ENCODE measurements at places on chromosomes 12 and 14.

GRCh38 chr12:51662728-51663154, 71.7 kb downstream of the SCN8A start:
- no peak for DNase-seq

DNA sequence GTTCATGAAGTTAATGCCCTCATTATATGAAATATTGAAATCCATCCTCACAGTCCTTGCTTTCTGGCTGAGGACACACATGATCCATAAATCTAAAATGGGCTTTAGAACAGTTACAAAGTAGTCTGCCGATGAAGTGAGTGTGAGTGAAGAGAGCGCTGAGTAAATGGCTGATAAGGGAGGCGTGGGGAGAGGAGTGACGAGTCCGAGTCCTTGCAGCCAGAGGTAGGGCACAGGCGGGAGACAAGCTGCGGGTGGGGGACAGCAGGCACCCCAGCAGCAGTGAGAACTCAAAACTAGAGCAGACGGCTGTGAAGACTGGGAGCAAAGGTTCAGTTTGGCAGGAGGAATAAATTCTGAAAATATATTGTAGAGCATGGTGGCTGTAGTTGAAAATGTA, 140.1 kb upstream of the ATP2B1 start:
- DNase-seq, result no peak

GRCh38 chr14:22289570-22289969, 299.5 kb downstream of the DAD1 start:
- DNase-seq, result no peak

GRCh38 chr14:24463884-24464785, 21.6 kb upstream of the SDR39U1 start:
- no peak for DNase-seq

DNA sequence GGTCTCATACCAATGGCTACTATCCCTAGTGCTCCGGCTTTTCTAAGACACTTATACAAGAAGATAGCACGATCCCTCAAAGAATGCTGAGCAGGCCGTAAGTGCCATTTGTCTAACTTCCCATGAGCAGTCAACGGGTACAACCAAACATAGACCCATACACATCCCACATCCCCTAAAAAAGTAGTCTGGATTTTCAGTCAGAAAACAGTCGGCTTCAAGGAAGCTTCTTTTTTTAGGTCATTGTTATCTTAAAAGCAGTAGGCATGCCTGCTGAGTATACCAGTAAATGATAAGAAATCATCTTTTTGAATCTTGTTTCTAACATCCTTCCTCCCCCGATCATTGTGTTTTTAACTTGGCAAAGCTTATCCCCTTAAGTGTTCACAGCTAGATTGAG, 19.8 kb downstream of the OSBPL8 start:
- no peak for DNase-seq

GRCh38 chr14:93056840-93057585, 58.7 kb downstream of the ITPK1 start:
- no peak for DNase-seq

DNA sequence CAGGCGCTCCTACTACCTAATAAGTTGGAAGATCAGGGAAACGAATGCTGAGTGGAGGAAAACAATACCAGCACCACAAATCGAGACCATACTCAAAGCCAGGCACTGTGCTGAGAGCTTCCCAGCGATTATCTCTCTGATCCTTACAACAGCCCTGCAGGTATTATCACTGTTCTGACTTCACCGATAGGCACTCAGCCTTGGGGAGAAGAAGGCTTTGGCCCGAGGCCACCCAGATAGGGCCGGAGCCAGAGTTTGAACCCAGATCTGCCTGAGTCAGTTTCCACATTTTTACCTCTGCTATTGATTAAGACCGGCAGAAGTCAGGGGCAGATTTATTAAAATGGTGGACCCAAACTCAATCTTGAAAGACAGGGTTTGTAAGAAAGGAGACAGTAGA, 4.9 kb downstream of the SVOP start:
- DNase-seq, result no peak

- no peak for DNase-seq
Observed at GRCh38 chr14:70716958-70717357, 75.2 kb downstream of the TTC9 start.

DNA sequence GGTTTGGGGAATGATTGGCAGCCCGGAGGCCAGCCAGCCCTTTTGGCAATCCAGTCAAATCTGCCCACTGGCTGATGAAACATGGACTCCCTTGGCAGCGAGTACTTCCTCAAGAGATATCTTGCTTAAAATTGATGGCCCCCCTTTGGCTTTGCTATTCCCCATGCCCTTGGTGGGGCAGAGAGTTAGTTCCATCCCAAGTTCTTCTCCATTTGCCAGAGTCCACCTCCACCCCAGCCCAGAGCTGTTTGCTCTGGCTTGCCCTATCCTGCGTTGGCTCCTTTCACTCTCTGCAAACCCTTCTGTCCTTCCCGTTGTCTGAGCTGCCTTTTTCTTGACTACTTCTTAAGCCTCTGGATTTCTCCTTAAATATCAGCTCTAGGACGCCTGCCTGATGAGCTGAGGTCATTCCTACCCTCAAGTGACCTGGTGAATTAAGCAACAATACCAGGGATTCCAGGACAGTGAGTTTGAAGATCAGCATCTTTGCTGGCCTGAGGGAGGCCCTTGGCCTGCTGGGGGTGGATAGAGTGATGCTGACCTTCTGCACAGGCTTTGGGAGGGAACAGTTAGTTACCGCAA, 212.0 kb downstream of the CACNA1C start:
- DNase-seq, result no peak

- DNase-seq, result peak; percentile 13
Observed at GRCh38 chr14:66070542-66071319, 415.4 kb upstream of the CCDC196 start.

GRCh38 chr12:87836190-87836589, 193.0 kb downstream of the C12orf50 start:
- DNase-seq, result no peak

DNA sequence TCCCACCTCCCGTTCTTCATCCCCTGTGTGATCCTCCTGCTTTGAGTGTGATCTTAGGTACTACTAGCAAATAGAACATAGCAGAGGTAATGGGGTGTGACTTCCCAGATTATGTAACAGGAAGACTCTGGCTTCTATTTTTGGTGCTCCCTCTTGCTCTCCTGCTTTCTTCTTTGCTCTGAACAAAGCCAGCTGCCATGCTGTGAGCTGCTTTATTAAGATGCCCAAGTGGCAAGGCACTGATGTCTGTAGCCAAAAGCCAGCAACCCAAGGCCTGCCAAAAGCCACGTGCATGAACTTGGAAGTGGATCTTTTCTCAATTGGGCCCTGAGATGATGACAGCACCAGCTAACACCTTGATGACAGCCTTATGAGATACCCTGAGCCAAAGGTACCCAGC, 5.8 kb upstream of the MFAP5 start:
- DNase-seq, result no peak

DNA sequence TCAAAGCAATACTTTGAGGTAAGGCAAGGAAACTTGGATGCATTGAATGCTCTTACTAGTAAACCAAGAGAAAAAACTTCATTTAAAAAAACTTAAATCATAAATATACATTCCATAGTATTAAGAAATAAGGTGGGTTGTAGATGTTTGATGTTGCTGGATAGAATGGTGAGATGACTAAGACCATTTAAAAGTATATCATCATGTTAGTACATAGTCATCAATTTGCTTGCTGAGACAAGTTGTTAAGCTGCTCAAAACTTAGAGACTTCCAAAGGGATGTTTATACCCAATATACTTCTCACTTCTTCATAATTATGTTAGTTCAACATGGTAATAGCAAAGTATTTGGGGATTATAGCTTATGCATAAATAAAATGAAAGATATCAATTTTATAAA, 675.5 kb upstream of the MGAT4C start:
- DNase-seq, result no peak

DNA sequence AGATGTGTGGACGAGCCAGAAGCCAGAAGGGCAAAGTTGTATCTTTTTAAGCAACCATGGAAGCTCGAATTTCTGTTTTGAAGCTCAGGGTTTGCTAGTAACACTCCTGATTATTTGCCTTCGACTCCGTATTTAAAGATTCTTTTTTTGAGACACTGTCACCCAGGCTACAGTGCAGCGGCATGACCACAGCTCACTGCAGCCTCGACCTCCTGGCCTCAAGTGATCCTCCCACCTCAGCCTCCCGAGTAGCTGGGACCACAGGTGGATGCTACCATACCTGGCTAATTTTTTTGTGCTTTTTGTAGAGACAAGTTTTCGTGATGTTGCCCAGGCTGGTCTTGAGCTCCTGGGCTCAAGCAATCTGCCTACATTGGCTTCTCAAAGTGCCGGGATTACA, 18.7 kb upstream of the OASL start:
- no peak for DNase-seq

DNA sequence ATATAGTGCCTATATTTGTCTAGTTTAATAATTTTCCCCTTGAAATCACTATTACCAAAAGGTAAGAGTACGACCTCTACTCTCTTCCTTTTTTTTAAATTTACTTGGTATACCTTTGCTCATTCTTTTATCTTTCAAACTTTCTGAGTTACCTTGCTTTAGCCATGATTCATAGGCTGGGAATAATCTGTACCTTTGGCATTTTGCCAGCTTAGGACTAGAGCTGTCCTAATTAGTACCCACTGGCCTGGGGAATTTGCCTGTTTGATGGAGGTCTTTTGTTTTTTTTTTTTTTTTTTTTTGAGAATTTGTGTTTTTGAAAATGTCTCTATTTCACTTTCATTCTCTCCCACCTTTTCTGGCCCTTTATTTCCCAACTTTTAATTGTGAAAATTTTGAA, 8.7 kb upstream of the SLC4A8 start:
- no peak for DNase-seq

- DNase-seq, result no peak
Observed at GRCh38 chr12:12582193-12582881, 19.7 kb upstream of the DUSP16 start.

DNA sequence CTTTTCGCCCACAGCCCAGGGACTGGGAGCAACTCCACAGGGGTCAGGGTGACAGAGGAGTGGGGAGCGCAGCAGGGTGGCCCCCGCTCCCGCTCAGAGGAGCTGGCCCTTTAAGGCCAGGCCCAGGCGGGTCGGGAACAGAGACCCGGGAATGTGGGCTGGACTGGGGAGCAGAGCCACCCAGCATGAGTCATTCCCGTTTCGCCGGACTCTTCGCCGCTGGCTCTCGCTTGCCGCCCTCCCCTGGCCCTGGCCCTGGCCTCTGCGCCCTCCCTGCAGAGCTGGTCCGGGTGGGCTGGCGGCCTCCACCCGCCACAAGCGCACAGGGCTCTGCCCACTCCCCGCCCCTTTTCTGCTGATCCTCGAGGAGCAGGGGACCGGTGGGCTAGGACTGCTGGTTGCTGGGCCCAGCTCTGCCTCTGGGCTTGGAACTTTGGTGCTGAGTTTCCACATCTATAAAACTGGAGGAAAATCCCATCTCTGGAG, 92.8 kb downstream of the NINJ2 start:
- DNase-seq, result no peak

GRCh38 chr14:75025082-75025481, 22.4 kb downstream of the EIF2B2 start:
- no peak for DNase-seq

- no peak for DNase-seq
Observed at GRCh38 chr14:104650981-104651875, 38.2 kb upstream of the INF2 start.

DNA sequence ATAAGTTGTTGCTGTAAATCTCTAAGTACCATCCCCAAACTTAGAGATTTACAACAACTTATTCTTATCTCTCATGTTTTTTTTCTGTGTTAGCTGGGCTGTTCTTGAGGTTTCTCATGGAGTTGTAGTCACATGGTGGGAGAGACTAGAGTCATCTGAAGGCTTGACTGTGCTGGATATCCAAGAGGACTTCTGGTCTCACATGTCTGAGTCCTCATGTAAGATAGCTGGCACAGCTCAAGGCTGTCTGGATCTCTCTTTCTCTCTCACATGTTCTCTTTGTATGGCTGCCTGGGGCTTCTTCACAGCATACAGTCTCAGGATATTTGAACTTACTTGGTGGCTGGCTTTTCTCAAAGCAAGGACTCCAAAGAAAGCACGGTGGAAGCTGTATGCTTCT, 63.8 kb downstream of the DACT1 start:
- no peak for DNase-seq

DNA sequence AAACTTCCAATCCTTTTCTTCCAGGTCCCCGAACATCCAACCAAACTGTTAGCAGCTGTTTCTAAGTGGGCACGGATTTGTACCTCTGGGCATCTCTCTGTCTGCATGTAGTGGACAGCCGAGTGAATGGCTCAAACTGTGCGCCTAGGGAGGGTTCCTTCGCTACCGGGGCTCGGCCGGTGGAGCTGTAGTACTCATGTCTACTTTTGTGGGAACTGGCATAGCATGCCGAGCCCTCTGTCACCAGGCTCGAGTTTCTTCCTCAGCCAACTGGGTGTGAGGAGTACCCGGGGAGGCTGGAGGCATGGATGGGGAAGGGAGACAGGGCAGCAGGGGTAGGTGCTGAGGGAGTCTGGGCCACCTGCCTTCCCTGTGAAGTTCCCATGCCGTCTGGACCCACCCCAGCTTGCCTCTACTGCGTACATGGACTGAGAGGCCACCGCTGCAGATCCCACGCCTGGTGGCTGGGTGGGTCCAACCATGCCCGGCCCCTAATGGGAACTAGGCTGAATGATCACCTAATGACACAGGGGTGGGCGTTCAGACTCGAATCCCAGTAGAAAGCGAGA, 23.0 kb downstream of the TNFAIP2 start:
- no peak for DNase-seq

- DNase-seq, result no peak
Observed at GRCh38 chr12:107760207-107760808, 629 bp downstream of the PRDM4 start.

DNA sequence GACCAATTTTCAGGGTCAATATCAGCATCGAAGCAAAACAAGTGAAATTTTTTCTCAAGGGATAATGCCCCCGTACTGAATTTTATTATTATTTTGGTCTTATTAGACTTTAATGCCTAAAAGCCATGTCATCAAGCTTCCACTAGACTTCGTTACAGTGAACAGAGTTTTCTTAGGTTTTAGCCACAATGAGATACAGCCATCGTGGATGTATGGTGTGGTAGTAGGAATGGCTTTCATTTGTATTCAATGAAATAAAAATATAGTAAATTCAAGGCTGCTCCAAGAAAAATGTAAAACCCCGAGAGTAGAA, 11.7 kb downstream of the TAOK3 start:
- no peak for DNase-seq
